ENCODE measurements at places on chromosomes 7 and 10.

- no peak for DNase-seq
Observed at GRCh38 chr7:120760050-120760449, 97.9 kb downstream of the TSPAN12 start.

DNA sequence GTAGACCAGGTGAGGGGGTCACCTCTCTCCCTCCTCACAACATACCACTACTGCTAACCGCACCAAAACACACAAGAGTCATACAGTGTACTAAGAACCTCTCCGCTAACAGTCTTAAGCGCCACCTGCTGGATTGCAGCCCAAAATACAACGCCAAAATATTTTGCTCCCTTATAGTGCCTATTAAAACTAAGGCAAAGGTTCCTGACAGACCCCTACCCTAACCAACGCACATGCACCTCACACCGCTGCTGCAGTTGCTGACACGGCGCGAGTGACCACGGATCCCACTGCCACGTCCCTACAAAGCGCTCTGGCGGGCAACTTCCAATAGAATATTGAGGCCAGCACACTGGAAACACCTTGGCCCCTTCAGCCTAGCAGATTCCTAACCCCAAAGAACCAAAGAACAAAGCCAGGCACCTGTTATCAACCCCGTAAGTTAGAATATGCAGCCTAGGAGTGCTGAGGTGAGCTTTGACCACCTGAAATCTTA lies 563.6 kb upstream of the SEMA3D start:
- no peak for DNase-seq

DNA sequence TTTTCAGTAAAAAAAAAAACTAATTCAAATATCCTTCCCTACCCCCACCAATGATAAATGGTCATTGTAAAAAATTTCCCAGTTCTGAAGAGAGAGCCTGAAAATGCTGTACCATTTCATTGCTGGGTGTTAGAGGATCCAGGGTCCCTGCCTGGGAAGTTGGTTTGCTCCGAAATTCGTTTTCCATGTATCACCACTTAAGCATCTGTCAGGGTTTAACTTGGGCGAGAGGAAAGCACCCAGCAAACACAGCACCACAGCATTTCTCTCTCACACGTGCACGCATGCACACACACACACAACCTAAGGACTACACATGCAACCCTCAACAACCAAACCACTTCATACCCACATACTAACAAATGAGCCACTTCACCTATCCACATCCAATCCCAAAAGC lies 42.1 kb upstream of the EMX2 start:
- no peak for DNase-seq

GRCh38 chr10:52915391-52915790 lies 142.8 kb upstream of the MBL2 start:
- DNase-seq = no peak

- DNase-seq = no peak
Observed at GRCh38 chr10:76553263-76554032, 1084.2 kb downstream of the KCNMA1 start.

- DNase-seq = no peak
Observed at GRCh38 chr7:106591146-106591545, 69.8 kb downstream of the CCDC71L start.

DNA sequence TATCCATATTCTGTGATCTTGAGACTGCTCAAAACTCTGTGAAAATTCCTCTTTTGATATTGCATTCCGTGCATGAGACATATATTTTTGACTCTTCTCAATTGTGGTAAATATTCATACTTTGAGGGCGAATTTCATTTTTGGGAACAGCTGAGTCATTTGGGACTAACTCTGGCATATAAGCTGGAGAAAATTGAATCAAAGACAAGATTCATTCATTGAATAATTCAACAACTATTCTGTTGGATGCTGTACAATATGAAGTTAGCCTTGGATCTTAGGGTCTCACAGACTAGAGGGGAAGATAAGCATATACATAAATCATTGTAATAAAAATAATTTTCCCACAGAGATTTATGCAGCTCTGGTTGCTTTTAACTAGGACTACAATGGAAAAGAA lies 183.2 kb upstream of the NEBL start:
- DNase-seq = no peak

DNA sequence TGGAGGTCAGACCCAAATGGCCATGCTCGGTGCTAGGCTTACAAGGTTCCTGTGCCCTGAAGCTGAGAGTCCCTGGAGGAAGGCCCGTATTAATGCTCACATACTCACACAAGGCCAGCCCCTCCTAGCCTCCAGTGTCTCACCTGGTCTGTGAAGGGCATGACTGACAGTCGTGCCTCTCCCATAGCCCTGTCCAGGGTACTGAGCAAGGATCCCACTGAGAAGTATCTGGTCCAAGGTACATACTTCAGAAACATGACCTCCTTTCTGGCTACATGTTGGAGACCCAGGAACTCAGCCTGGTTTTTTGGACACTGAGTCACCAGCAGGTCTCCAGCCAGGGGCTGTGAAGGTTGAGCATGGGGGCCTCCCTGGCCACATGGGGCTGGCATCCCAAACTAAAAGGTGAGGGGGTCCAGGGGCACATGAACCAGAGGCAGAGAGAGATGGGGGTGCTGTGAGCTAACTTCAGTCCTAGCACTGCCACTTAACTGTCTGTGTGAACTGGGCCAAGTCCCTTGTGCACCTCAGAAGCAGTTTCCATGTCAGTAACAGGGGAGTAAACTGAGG lies 17.6 kb upstream of the RASGEF1A start:
- peak; percentile 30 for DNase-seq

DNA sequence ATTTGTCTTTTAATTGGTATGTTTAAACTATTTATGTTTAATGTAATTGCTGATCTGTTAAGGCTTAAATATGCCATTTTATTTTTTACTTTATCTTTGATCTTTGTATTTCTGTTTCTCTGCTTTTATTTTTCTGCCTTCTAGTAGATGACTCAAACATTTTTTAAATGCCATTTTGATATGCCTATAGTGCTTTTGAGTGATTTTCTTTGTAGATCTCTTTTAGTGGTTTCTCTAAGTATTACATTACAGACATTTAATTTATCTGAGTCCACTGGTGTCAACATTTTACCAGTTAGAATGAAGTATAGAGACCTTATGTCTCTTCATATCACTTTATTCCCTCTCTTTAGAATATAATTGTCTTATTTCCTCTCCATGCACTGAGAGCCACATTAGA lies 32.7 kb downstream of the IL6 start:
- DNase-seq = no peak

- DNase-seq = no peak
Observed at GRCh38 chr10:24603333-24603732, 120.4 kb downstream of the ARHGAP21 start.

DNA sequence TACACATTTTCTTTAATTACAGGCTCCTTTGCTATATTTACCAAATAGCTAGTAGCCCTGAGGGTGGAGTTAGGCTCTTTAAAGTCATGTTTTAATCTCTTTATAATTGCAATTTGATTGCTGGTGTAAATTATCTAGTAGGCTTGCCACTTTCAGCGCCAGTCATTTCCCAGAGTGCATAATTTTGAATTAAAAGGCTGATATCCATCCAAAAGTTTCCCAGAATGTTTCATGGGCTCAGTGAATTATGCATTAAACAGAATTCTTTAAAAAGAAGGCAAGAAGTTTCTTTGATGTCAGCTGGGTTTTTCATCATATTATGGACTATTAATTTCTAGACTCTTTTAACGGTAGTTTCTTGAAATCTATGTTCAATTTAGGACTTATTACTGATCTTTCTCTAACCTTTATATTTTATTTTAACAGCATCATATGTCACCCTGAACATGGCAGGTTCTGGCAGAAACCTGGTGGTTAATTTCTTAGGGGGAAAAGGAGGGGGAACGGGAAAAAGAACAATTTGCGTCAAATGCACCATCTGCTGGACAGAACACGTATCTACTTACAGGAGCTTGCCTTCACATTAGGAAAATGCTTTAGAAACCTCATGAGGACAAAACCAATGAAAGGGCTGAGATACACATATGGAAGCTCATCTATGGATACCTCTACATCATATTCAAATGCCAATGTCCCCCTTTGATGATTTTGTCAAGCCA lies 171.1 kb downstream of the GRM3 start:
- DNase-seq = no peak

GRCh38 chr7:99752356-99752755 lies 17.4 kb upstream of the CYP3A7 start:
- DNase-seq = no peak

DNA sequence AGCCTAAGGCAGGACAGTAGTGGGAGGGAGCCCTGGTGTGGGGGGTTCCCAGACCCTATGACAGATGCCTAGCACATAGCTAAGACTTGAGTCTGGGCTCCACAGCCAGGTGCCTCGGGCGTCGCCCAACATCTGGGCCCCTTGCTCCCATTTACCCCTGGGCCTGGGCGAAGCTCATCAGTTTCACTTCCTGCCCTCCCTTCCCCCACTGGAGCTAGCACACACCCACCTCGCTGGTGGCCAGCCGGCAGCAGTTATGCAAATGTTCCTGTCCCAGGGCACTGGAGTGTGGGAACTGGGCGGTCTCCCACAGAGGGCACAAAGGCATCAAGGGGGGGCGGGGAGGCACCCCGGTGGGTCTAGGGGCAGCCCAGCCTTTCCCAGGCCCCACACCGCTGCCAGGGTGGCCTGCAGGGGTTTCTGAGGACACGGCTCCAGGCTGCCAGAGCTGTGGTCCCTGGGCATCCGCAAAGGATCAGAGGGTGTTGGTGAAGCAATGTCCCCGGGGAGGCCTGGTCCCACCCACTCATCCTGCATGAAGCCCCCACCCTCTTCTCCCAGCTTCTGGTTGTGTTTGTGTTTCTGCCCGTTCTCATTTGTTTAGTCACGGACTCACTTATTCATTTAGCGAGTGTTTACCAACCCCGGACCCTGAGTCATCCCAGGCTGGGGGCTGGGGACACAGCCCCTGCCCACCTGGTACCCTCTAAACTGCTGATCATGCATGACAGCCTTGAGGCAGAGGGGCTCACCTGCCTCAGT lies 20.4 kb downstream of the SH2B2 start:
- peak; percentile 23 for DNase-seq

DNA sequence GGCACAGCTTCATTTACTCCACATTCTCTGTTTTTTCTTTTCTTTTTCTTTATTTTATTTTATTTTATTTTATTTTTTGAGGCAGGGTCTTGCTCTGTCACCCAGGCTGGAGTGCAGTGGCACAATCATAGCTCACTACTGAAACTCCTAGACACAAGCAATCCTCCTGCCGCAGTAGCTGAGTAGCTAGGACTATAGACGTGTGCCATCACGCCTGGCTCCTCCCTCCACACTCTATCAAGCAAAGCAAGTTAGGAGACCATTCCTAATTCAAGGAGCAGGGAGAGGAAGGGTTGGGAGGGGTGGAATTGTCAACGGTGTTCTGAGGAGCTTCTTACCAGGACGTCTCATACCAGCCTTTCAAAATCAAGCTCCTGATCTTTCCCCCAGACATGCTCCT lies 52.4 kb downstream of the OAT start:
- no peak for DNase-seq

DNA sequence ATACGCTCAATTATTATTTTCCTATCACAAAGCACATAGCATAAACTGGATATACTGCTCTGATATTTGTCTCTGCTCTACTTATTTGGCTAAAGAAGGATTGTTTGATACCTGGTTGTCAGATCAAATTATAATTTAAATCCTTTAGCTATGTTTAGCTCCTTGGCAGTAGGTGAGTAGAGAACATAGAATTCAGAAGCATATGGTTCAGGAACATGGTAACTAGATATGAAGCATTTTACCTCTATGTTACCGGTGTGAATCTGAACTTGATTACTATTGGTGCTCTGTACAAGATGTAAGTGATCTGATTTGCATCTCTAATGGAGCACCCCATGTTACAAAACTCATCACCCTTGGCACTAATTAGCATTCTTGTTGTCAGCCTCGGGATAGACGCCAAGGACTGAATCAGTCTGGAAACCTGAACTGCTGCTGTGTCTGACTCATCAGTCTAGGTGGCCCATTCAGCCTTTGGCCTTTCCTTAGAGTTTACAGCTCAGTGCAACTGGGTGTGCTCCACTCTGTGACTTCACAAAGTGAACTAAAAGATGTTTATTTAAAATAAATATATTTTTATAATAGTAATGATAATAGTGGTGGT lies 12.3 kb upstream of the MYPN start:
- no peak for DNase-seq
